ENCODE measurements at places on chromosomes 2 and 18. TPM values are rescaled to one million over a fixed set of nuclear protein-coding genes. Genes with fewer than 3 reads are reported as not detected.

DNA sequence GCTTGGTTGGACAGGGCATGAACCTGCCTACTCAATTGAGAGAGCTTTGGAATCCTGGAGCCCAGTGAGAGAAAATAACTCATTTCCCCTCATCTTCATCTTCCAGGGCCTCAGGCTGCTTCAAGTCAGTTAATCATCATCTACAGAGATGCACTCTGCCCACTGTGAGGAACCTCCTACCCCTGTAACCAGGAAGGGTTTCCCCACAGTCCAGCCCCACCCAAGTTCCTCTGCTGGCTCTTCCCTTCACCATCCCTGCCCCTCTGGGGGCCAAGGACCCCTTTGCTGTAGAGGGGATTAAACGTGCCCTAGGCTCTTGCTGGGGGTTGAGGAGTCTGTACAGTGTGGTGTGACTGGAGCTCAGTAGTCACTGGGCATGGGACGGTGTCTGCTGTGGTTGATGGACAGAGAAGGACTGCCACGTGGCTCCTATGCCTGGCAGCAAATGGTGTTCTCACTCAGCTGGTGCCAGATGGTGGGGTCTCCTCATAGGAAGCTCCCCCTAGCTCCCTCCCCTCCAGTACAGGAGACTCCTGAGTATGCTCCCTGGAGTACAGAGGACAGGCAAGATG lies 29.5 kb upstream of the LGALSL start:
- DNase-seq, result no peak

- DNase-seq, result no peak
These were observed 9.6 kb upstream of the B3GNT2 start for GRCh38 chr2:62186156-62186905.

GRCh38 chr2:102051692-102052277 lies 60.0 kb downstream of the IL1R2 start:
- peak; percentile 50 for DNase-seq

DNA sequence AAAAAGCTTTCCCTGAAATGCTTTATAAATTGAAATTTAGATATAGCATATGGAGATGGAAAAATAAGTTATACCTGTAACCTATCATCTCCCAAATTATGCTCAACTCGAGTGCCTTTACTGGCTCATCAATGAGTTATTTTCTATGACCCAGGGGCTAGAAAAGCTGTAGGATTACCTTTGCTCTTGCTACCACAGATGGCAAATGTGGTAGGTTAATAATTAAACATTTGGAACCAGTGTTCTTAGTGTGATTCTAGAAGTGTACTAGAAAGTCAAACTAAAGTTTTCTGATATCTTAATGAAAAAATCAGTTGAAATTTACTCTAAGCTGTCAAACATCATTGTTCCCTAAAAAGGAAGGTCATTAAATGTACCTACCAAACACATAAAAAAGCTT lies 22.5 kb downstream of the ALS2 start:
- DNase-seq, result no peak

GRCh38 chr2:231201475-231201814 lies 3.0 kb downstream of the ARMC9 start:
- no peak for DNase-seq

GRCh38 chr2:29561181-29561580 lies 360.2 kb downstream of the ALK start:
- no peak for DNase-seq

Gene IL36RN
- not detected for total RNA-seq

Gene MTA3
- 25.8 TPM for total RNA-seq

DNA sequence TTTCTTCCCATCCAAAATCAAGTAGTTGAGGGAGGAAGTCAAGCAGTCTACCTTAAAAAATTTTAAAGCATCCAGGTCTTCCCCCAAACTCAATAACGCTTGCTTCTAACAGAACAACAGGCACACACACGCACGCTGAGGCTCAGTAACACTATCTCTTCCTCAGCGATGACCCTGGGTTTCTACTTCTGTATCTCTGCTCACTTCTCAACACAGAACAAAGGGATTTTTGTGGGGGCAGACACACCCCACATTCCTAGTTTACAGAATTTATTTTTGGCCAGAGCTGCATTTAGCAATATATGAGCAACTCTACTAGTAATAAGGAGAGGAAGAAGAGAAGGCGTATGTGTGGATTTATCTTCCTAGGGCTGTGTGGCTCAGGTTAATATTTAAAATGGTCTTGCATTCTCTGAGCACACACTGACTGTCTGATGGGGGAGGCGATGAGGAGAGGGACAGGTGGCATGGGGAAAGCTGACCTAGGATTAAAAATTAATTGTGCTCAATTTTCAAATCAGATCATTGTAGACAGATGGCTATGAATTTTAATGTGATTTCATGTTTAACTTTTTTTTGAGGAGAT lies 71.3 kb upstream of the PPM1B start:
- no peak for DNase-seq

DNA sequence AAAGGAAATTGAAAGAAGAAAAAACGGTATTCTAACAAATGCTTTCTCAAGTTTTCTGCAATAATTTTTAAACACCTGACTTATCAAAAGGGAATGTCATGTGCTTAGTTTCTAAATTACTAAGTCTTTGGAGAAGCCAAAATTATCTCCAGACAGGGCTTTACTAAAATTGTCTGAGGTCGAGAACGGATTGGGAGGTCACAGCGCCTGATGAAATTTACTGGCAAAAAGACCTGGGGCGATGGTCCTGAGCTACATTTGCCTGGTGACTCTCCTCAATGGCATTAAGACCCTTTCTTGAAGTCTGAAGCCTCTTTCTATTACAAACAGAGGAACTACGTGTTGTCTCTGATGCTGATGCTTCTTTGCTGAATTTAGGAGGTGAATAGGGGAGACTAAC lies 291.8 kb upstream of the SESTD1 start:
- DNase-seq, result no peak

- DNase-seq, result no peak
These were observed 263.9 kb downstream of the ALPK2 start for GRCh38 chr18:58364876-58365528.
